ENCODE measurements at places on chromosomes 6 and 20.

DNA sequence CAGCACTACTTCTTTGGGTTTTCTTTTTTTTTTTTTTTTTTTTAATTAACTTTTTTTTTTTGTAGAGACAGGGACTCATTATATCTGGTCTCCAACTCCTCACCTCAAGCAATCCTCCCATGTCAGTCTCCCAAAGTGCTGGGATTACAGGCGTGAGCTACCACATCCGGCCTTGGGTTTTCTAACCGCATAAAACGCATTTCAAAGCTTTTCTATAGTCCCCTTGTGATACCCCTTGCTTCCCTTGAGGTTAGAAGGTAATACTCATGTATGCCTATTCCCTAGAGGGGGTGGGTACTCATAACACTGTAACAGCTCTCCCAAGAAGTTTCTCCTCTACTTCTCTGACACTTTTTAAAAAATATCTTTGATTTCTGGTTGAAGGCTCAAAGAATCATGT lies 23.9 kb upstream of the ASCC3 start:
- DNase-seq, result peak; percentile 46

DNA sequence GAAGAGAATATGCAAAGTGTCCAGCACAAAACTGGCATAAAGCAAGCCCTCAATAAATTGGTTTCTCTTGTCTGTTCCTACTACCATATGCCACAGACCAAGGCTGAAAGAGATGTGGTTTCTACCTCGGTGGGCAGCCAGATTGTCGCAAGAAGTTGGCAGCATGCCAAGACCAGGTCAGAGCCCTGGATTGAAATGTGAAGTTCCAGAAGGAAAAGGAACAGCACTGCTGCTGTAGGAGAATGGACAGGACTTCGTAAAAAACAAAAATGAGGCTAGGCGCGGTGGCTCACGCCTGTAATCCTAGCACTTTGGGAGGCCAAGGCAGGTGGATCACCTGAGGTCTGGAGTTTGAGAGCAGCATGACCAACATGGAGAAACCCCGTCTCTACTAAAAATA lies 22.1 kb downstream of the MRPL14 start:
- no peak for DNase-seq

DNA sequence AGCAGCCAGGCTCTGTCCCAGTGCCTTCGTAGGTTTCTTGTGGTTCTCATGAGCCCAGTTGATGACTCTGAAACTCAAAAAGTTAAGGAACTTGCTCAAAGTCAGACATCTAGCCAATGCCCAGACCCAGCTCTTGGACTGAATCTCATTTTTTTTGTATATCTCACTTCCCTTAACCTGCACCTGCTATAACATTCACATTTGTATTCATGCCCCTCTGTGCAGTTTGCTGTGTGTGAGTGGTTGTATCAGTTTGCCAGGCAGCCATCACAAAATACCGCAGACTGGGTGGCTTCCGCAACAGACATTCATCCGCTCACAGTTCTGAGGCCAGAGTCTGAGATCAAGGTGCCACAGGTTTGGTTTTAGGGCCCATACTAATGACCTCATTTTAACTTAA lies 49.9 kb downstream of the IPCEF1 start:
- DNase-seq, result no peak

- peak; percentile 98 for DNase-seq
Measured at GRCh38 chr6:139161169-139161568, 26.3 kb downstream of the HECA start.

- DNase-seq, result no peak
Measured at GRCh38 chr6:148367411-148368024, 24.9 kb downstream of the SASH1 start.

GRCh38 chr20:54061101-54061881 lies 9.1 kb downstream of the BCAS1 start:
- DNase-seq, result no peak

- DNase-seq, result no peak
Measured at GRCh38 chr6:44076356-44077213, 50.7 kb downstream of the MRPL14 start.

DNA sequence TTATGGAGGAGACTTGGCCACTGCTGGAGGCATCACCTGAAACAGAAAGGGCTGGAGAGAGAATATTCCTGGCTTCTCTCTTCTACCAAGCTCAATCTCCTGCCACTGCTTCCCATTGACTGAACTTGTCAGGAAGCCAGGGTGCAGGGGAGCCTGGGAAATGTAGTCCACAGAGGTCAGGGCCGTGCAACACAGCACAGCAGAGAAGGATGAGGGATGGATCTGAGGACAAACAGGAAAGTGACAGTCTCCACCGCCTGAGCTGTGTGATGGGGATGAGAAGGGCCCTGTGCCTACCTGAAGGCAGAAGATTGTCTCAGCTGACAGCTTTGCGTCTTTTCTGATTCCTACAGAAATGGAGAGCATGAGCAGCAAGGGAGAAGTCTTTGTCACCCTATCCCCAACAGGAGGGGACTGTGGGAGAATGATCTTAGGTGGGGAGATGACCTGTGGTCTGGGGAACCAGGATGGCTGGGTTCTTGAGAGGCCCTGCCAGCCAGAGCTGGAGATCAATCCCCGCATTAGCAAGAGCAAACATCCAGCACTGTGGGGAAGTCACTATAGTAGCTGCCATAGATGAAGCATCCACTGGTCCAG lies 114.2 kb downstream of the SNX5 start:
- no peak for DNase-seq

DNA sequence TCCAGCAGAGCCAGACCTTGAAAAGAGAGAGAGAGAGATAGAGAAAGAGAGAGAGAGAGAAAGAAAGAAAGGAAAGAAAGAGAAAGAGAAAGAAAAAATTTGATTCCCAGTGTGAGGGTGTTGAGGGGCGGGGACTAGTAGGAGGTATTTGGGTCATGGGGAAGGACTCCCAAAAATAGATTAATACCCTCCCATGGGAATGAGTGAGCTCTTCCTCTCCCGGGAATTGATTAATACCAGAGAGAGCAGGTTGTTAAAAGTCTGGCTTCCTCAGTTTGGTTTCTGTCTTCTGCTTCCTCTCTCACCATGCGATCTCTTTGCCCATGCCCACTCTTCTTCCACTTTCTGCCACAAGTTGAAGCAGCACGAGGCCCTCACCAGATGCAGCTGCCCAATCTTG lies 28.8 kb upstream of the CFAP206 start:
- no peak for DNase-seq

GRCh38 chr6:148398678-148399077 lies 56.0 kb downstream of the SASH1 start:
- no peak for DNase-seq

GRCh38 chr6:14858808-14859207 lies 387.1 kb upstream of the JARID2 start:
- DNase-seq, result no peak

DNA sequence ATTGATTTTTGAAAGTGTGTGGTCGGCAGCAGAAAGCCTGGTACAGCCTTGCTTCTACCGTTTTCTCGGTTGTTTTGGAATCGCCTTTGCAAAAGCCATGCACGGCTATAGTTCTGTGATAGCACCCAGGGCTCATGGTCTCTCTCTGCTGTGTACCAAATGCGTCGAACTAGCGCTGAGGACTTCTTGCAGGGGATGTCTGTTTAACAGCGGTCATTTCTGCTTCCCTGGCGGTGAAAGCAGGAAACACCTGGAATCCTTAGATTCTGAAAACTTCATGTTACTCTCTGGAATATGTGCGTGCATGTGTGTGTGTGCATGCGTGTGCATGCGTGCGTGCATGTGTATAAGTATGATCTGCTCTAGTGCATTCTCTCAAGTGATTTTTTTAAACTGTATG lies 26.1 kb upstream of the GCNT2 start:
- no peak for DNase-seq

DNA sequence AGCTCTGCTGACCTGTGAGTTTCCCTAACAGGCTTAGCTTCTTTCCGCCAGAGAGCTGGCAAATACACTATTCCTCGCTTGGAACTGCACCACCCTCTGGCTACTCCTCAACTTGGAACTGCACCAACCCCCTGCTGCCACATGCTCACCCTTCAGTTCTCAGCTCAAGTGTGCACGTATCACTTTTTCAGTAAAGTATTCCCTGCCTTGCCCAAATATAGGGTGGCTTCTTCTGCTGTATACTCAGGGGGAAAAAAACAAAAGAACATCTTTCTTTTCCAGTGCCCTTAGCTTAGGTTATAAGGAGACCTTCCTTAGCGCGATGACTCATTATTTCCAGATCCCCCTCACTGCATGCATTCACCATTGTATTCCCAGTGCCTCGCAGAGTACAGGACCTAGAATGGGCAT lies 21.2 kb downstream of the GNAS-AS1 start:
- DNase-seq, result no peak
